ENCODE measurements at places on chromosomes 6 and 20.
A peak's percentile ranks its signal among the peaks of the same experiment; 100 is the strongest.

DNA sequence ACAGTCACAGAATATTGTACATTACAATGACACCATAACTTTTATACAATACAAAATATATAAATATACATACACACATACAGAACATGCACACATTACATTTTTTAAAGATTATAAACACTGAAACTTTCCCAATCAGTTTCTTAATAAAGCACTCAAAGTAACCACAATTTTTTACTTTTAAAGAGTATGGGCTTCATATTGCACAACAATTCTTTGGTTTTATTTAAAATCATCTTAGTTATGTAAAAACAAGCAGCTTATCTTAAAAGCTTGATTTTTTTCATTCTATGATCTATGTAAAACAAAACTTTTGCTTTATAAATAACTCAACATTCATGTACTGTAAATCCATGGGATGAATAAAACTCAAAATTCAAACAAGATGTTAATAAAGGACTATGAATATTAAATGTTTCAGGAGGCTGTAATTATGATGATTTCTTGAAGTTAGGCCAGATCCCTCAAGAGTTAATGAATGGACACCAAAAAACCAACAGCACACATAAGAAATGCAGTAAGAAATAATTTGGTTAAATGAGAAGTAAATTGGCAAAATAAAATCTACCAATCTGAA, 93.1 kb upstream of the BCLAF1 start:
- DNase-seq = no peak

- no peak for DNase-seq
These were observed 53.9 kb downstream of the HS3ST5 start for GRCh38 chr6:114288701-114289495.

DNA sequence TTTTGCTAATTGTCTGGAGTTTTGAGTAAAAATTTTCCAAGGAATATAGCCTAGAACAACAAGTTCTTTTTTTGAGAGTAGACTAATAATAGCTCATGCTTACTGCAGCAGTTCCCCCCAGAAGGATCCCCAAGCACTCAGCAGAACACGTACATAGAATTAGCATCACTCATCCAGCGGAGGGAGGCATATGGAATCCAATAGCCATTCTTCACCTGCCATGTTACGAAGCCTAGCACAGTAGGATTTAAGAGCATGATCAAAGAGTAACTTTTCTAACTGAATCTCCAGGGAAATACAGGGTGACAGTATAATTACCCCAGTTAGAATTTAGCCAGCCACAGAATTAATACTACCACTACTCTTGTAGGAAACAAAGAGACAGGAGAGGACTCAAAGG, 511.7 kb upstream of the NOX3 start:
- DNase-seq = no peak

GRCh38 chr6:137717074-137718073, 149.7 kb upstream of the TNFAIP3 start:
- DNase-seq = no peak

GRCh38 chr6:137715589-137716045, 151.4 kb upstream of the TNFAIP3 start:
- peak; percentile 63 for DNase-seq

GRCh38 chr6:112780498-112781096, 433.5 kb downstream of the RFPL4B start:
- peak; percentile 84 for DNase-seq

GRCh38 chr6:110439356-110439755, 24.0 kb upstream of the DDO start:
- DNase-seq = no peak

DNA sequence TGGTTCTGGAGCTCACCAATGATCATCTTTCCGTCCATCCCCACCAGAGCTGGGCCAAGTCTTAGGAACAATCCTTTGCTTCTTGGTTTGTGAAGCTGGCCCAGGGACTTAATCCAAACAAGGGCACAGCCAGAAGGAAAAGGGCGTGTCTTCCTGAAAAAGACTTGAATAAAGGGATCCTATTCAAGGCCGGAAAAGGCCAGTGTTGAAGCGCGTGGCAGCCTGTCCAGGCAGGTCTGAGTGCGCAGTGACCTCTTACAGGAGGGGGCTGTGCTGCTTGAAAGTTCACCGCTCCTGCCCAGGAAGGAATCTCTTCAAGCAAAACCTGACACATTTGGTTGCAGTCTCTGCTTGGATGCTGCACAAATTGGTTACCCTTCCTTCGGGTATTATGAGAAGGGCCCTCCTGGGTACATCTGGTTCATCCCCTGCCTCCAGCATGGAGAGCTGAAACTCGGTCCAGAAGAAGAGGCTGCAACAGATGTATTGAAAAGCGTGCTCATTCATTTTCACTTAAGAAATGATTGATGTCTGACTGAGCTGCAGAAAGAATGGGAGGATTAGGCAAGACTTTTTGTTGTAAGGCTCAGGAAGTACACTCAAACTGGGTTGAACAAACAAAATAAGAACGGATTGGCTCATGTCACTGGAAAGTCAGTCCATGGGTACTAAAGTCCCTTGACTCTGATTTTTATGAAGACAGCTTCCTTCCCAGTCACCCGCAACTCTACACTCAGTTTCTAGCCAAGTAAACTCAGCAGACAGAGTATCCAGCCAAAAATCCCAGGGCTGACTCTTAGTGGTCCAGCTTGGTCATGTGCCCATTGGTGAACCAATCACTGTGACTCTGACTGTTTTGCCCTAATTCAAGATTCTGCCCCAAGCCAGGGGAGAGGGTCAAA, 136.3 kb downstream of the TFAP2C start:
- DNase-seq = no peak

DNA sequence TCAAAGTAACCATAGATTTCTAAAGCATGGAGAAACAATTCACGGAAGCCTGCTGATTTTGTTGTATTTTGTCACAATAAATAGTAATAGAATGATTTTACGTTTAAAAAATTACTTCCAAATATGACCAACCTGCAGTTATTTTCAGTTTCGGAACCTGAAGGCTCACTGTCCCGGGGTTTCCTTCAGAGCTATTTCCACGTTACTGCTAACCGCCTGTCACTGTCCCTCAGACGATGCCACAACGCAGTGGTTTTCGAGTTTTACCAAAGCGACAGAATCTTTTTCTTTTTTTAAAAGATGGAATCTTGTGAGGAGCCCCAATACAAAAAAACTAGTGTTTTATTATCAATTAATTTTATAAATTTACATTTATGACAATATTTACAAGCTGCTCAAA, 40.5 kb downstream of the PSMG4 start:
- DNase-seq = no peak

DNA sequence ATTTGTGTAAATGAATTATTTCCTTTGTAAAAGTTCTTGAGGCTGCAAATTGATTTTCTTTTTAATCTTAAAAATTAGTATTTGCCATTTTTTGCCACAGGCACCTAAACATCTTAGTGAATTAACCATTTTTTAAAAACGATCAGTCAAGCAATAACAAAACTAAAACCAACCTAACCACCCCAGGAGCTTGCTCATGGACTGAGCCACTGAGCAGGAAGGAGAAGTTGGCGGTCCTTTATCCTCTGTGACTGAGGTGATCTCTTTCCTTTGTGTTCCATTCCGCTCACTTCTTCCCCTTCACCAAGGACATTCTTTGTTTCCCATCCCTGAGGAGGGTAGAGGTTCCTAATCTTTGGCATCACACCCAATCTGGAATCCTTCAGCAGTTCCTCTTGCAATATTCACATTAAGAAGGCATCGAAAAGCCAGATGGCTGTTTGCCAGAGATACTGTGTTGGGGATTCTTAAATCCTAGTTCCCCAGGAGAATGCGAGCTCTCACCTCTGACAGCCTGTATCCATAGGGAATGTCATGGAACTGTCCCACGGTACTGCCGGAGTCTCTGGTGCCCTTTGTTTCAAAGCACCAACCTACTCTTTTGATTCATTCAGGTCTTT, 30.5 kb downstream of the RPRD1B start:
- DNase-seq = no peak

GRCh38 chr6:161637658-161638057, 363.8 kb upstream of the AGPAT4 start:
- DNase-seq = no peak

DNA sequence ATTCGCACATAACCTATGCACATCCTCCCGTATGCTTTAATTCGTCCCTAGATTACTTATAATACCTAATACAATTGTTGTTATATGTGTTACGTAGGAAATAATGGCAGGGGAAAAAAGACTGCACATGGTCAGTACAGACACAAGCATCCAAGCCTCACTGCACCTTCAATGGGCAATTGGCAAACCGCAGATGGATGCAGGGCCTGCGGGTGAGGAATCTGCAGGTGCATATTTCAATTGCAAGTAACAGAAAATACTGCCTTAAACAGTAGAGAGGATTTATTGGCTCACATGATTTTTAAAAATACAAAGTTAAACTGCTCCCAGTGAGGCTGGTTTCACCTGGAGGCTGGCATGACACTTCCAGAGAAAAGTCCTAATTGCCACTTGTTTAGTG, 142.1 kb upstream of the MLN start:
- no peak for DNase-seq

DNA sequence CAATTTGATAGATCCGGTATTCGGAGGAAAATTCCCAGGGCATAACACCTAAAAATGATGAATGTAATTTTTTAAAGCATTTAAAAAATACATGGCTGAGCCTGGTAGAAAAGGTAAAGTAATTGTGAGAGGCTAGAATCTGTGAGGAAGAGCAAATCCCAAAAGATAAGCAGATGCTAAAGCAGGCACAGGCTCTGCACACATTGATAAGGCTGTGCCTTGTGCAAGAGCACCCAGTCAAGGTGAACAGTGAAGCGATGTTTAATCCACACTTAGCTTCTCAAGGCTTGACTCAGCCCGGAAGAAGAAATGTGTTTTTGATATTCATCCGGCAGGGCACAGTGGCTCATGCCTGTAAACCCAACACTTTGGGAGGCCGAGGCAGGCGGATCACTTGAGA, 5.1 kb upstream of the EPB41L2 start:
- DNase-seq = no peak

GRCh38 chr6:166025149-166025898, 142.3 kb downstream of the TBXT start:
- DNase-seq = peak; percentile 91

GRCh38 chr6:29466241-29466640, 9.3 kb downstream of the OR2H1 start:
- no peak for DNase-seq

GRCh38 chr6:129050086-129050485, 167.1 kb downstream of the LAMA2 start:
- peak; percentile 32 for DNase-seq

- DNase-seq = no peak
These were observed 25.7 kb downstream of the ZFAND3 start for GRCh38 chr6:37845026-37845911.

DNA sequence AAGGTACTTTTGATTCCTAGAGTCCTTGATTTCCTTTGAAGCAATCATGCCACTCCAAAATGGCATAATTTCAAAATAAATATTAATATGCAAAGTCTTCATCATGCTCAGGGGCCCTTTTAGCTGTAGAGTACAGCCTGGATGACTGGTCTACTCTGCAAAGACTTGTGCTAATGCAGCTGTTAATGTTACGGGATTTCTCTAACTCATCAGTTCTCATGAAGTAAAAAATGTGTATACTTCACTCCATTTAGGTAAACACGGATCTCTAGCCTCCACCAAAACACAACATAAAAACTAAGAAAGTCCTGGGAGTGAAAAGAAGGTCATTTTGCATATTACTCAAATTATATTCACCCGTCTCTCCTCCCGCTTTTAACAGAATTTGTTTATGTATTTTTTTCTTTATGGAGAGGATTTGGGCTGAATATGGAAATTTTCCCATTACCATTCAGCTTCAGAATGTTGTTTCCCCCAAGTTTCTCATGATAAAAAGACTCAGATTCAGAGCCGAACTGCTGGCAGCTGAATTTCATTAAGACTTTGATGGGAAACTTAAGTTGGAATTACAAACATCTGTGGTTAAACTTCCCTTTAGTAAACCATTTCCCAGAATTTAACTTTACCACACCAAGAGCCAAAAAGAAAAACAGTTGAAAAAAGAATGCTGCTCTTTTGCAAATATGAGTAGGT, 8.7 kb downstream of the LAMA4 start:
- peak; percentile 93 for DNase-seq

- no peak for DNase-seq
These were observed 28.4 kb downstream of the BRPF3 start for GRCh38 chr6:36224918-36225461.

GRCh38 chr20:35661908-35662307, 2.8 kb downstream of the CPNE1 start:
- DNase-seq = no peak

DNA sequence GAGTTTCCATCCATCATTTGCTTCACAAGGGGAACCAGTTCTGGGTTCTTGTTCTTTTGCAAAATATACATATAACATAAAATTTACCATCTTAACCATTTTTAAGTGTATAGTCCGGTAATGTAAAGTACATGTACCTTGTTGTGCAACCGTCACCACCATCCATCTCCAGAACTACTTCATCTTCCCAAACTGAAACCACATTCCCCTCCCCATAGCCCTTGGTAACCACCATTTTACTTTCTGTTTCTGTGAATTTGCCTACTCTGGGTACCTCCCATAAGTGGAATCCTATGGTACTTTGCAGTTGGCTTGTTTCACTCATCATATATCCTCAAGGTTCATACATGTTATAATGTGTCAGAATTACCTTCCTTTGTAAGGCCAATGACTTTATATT, 70.3 kb upstream of the DSP start:
- no peak for DNase-seq

- no peak for DNase-seq
These were observed 33.3 kb upstream of the TXLNB start for GRCh38 chr6:139325125-139325524.

GRCh38 chr6:68572525-68572924, 62.6 kb upstream of the ADGRB3 start:
- DNase-seq = no peak

- DNase-seq = no peak
These were observed 204.8 kb downstream of the TPBG start for GRCh38 chr6:82568290-82568993.

DNA sequence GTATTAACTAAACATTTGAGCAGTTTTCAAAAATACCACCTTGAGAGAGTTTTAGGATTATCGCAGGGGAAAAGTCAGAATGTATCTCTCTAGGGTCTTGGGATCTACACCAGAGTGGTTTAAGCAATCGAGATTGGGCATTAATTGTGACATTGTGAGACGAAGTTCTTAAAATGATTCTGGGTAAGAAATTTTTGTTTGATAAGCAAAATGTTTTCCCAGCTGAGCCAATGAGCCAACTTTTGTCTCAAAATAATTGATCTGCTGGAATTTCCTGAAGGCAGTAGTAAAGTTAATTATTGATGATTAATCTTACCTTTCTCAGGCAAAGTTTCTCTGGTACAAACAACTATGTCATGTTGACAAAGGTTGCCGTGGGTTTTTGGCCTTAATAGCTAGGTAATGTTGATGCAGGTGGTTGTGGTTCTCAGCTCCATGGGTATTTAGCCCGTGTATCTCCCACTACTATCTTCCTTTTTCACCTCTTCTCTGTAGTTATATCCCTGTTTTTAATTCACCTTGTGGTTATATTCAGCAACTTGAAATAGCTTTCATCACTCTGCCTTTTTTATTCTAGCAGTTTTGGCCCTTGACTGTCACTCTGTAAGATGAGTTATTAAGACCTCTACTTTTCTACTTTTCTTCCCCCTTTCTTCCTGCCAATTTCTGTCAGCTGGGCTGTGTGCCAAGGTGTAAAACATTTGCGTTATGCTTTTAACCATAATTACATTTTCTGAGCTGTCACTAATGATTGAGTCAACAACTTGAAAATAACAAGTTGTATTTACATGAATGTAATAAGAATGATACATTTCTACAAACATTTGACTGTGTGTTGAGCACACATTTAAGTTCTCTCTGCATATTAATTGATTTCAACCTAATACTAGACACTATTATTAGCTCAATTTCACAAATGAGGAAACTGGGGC, 368.3 kb upstream of the BTBD3 start:
- DNase-seq = no peak

GRCh38 chr6:148747145-148747470, 278 bp downstream of the UST start:
- DNase-seq = peak; percentile 42

All from IMR-90 (cell line).